ENCODE measurements at places on chromosomes 1 and 21. TPM values are rescaled to one million over a fixed set of nuclear protein-coding genes. Genes with fewer than 3 reads are reported as not detected.

Gene FASLG
- not detected for total RNA-seq

Gene NR5A2
- 0.31 TPM for total RNA-seq

Gene UBE2U
- total RNA-seq = not detected

Gene RAVER2
- 22.9 TPM for total RNA-seq

Gene CHRNB2
- total RNA-seq = 20.4 TPM

Gene ORC1
- 0.94 TPM for total RNA-seq

Gene TNFRSF1B
- total RNA-seq = 3.1 TPM

Gene S100B
- 6.9 TPM for total RNA-seq

Gene GALNT2
- total RNA-seq = 32.8 TPM

Gene HCRTR1
- 1.1 TPM for total RNA-seq

Gene NTMT2
- not detected for total RNA-seq

Gene HES5
- total RNA-seq = 25.4 TPM

Gene GJA5
- total RNA-seq = 1.4 TPM

Gene OR2L3
- total RNA-seq = 1.2 TPM

Gene PGBD5
- total RNA-seq = 25.6 TPM

Gene FCGR2B
- total RNA-seq = 0.47 TPM

Gene ATP6V1G3
- not detected for total RNA-seq

Gene DMRTA2
- total RNA-seq = 5.8 TPM

Gene FNBP1L
- total RNA-seq = 280 TPM

Gene NFASC
- 32.4 TPM for total RNA-seq

Gene LCE1E
- total RNA-seq = not detected

Gene CD101
- total RNA-seq = 1.1 TPM

Gene FOXD3
- not detected for total RNA-seq

Gene BCAN
- total RNA-seq = 95.8 TPM

Gene EPHA8
- total RNA-seq = 0.94 TPM

Gene PLXNA2
- 60.7 TPM for total RNA-seq

Gene C4BPA
- total RNA-seq = not detected

Gene LAD1
- not detected for total RNA-seq

Gene PGM1
- total RNA-seq = 20.6 TPM

Gene SIM2
- not detected for total RNA-seq

Gene CYP4Z1
- 0.47 TPM for total RNA-seq

Gene CSF1
- total RNA-seq = 3.9 TPM

Gene ASAP3
- 10.0 TPM for total RNA-seq

Gene MTMR11
- total RNA-seq = 1.7 TPM

Gene RBM11
- total RNA-seq = 16.2 TPM

Gene FAM177B
- total RNA-seq = not detected

Gene GUCA2B
- not detected for total RNA-seq

Gene PPT1
- total RNA-seq = 41.0 TPM

Gene DIPK1A
- total RNA-seq = 26.5 TPM

Gene SAMSN1
- 5.8 TPM for total RNA-seq

Gene AGT
- 9.8 TPM for total RNA-seq

Gene OTUD3
- total RNA-seq = 14.2 TPM

Gene ZNF678
- total RNA-seq = 73.5 TPM

Gene ITLN2
- not detected for total RNA-seq

Gene ALX3
- 0.31 TPM for total RNA-seq

Gene KIF26B
- total RNA-seq = 31.7 TPM

Gene CHAF1B
- 1.6 TPM for total RNA-seq

Gene CAPN9
- 0.16 TPM for total RNA-seq

Gene SH2D1B
- total RNA-seq = not detected

Gene S100A1
- total RNA-seq = 0.47 TPM

Gene OR2T33
- total RNA-seq = not detected

Gene NBPF19
- 8.1 TPM for total RNA-seq

Gene SAMD13
- 4.5 TPM for total RNA-seq

Gene PTAFR
- 4.7 TPM for total RNA-seq

Gene NPHS2
- total RNA-seq = not detected

Gene RHCE
- total RNA-seq = not detected

Gene SV2A
- 71.4 TPM for total RNA-seq

Gene PTPRU
- total RNA-seq = 23.6 TPM

Gene KCNAB2
- 5.1 TPM for total RNA-seq
